Right atrium auricular region (tissue), 2 donors: ENCODE measurements at places on chromosomes 11 and 22. TPM values are rescaled to one million over a fixed set of nuclear protein-coding genes. Genes with fewer than 3 reads are reported as not detected.

The RAC2 gene
- 2.9 TPM for total RNA-seq

The TSPAN18 gene
- total RNA-seq, result 79.3 TPM

The KDM4E gene
- total RNA-seq, result not detected

The CFAP300 gene
- 5.4 TPM for total RNA-seq

The MS4A12 gene
- total RNA-seq, result not detected

The VEGFB gene
- total RNA-seq, result 153 TPM

The MIOX gene
- total RNA-seq, result not detected

The OR11H1 gene
- total RNA-seq, result not detected

The MPZL2 gene
- total RNA-seq, result 13.8 TPM

The TRIM49 gene
- not detected for total RNA-seq

The TSGA10IP gene
- total RNA-seq, result not detected

The APOBEC3C gene
- total RNA-seq, result 12.5 TPM

The IGSF9B gene
- total RNA-seq, result 32.1 TPM

The ACRV1 gene
- not detected for total RNA-seq

The HBG1 gene
- total RNA-seq, result not detected

The UBQLN3 gene
- not detected for total RNA-seq

The PNPLA5 gene
- total RNA-seq, result not detected

The BIK gene
- total RNA-seq, result not detected

The TMPRSS5 gene
- 0.16 TPM for total RNA-seq

The RRAS2 gene
- total RNA-seq, result 39.3 TPM

The FXYD6 gene
- total RNA-seq, result 42.6 TPM

The CLCF1 gene
- total RNA-seq, result 18.0 TPM

The PYGM gene
- total RNA-seq, result 84.7 TPM

The OOSP3 gene
- not detected for total RNA-seq

The FAM227A gene
- total RNA-seq, result 1.1 TPM

The OR56A1 gene
- total RNA-seq, result not detected

The CNIH2 gene
- total RNA-seq, result not detected

The LARGE1 gene
- total RNA-seq, result 80.5 TPM

The AGBL2 gene
- not detected for total RNA-seq

The DAGLA gene
- 5.7 TPM for total RNA-seq

The NEFH gene
- 0.28 TPM for total RNA-seq

The ARHGAP8 gene
- 0.24 TPM for total RNA-seq

The OR8A1 gene
- not detected for total RNA-seq
